Stimulated activated CD8-positive, alpha-beta memory T cell treated with anti-CD3 and anti-CD28 coated beads, Interleukin-4, amount 100 ng/mL, for 1 hour (primary cell): ENCODE measurements at places on chromosomes 16 and 17.

- no peak for DNase-seq
Measured at GRCh38 chr17:36824678-36825101, 112.6 kb upstream of the LHX1 start.

DNA sequence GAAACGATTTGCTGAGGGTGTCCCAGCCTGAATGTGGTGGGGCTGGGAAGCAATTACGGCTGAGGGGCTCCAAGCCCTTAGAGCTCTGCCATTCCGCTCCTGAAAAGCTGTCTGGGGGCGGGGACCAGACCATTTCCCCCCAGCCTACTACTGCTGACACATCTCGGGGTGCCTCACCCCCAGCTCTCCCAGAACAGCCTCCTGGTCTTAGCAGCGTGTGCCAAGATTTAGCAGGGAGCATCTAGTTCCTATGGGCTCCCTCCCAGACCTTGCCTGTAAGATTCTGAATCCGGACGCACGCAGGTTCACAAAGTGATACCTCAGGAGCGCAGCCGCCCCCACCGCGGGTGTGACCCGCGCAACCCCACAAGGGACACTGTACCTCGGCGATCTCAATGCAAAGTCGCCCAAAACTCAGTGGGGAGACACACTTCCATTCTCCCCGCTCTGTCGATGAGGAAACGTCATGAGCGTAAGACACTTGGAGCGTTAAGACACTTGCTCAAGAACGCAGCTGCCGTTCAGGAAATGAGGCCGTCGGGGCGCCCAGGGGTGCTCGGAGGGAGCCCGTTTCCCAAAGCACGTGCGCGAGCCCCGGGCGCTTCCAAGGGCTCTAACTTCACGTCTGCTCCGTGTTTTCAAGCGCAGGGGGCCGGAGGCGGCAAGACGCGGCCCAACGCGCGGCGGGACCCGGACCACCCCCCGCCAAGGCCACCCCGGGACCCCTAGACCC lies 629 bp downstream of the GEMIN4 start:
- peak; percentile 18 for DNase-seq

DNA sequence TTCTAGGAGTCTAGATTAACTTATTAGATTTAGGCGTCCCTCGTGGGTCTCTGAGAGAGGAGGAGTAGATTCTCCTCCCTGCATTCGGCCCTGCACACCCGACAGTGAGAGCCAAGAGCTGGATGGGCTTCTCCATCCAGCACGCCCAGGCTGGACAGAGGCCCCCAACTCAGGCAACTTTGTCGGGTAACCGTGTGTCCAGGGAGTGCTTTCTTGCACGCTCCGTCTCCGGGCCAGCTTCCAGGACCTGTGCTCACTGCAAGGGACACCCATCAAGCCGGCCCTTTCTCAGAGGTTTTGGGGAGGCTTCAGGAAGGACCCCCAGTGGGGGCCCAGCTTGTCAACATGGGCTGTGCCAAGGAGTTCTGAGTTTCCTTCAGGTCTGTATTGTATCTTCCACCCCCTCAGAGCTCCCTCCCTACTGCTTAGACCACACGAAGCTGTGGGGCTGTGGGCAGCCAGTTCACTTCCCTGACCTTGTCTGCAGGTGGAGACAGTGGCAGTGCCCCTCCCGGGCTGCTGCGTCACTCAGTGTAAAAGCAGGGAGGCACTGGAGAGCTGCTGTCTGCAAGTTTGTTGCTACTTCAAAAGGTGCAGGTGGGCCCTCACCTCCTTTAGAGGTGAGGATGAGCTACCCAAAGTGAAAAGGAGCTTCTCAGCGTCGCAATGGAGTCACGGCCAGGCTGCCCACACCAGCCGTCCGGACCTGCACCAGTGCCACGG lies 24.0 kb upstream of the C16orf78 start:
- DNase-seq: no peak

GRCh38 chr16:72415379-72415778 lies 243.4 kb upstream of the PMFBP1 start:
- no peak for DNase-seq

DNA sequence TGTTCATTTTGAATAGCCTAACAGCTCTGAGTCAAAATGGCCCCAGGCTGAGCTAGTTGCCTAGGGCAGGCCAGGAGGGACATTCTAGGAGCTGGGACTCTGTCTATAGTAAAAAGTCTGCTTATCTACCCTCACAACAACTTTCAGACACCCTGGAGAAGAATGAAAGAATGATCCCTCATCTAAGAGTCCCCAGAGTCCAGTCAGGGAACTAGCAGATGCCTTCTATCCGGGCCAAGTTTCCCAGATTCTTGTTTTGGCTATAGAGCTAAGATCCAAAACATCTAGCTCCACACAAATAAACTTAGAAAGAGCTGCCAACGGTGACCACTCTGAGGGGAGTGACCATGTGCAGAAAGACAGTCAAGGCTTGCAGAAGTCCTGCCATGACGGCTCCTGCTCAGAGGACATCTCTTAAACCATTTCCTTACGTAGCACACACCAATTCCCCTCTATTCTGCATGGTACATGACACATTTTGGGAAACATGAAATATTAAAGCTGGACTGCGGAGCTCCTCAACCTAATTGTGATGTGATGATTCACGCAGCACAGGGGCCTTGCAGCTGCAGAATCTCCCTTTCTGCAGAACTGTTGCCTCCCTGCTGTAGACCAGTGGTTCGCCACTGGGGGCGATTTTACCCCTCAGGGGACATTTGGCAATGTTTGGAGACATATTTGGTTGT lies 24.2 kb downstream of the FAM20A start:
- no peak for DNase-seq

DNA sequence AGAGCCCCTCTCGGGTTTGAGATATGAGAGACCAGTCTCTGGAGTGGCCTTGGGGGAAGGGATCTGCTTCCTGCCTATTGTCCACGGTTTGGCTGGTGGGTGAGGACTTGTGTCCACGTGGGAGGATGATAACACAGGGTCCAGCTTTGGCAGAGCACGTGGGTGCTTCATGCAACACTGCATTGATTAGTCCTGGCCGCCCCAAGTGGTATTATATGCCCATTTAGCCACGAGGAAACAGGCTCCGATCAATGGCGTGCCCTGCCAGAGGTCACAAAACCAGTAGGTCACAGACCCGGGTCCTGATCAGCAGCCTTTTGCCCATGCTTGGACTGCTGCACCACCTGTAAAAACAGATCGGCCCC lies 141.6 kb downstream of the RGS9 start:
- DNase-seq: no peak

GRCh38 chr16:69424935-69425784 lies 741 bp downstream of the CYB5B start:
- DNase-seq: no peak
